GM12878 (cell line): ENCODE measurements at places on chromosomes 2 and 18. TPM values are rescaled to one million over a fixed set of nuclear protein-coding genes. Genes with fewer than 3 reads are reported as not detected.

GRCh38 chr2:220568296-220568695 lies 940.9 kb downstream of the SLC4A3 start:
- H3K27ac ChIP-seq: no peak overlapping the region
- H3K36me3 ChIP-seq: no peaks in the 10 kb centered on the region
- no peaks in the 10 kb centered on the region for H3K27me3 ChIP-seq
- H3K4me3 ChIP-seq: no peak overlapping the region
- H3K4me1 ChIP-seq: no peaks in the 10 kb centered on the region

- H3K27ac ChIP-seq: no peak overlapping the region
- H3K36me3 ChIP-seq: no peaks in the 10 kb centered on the region
- DNase-seq: no peak
- no peaks in the 10 kb centered on the region for H3K4me1 ChIP-seq
- no peak overlapping the region for H3K4me3 ChIP-seq
Observed at GRCh38 chr2:128805237-128805636, 486.6 kb upstream of the HS6ST1 start.

DNA sequence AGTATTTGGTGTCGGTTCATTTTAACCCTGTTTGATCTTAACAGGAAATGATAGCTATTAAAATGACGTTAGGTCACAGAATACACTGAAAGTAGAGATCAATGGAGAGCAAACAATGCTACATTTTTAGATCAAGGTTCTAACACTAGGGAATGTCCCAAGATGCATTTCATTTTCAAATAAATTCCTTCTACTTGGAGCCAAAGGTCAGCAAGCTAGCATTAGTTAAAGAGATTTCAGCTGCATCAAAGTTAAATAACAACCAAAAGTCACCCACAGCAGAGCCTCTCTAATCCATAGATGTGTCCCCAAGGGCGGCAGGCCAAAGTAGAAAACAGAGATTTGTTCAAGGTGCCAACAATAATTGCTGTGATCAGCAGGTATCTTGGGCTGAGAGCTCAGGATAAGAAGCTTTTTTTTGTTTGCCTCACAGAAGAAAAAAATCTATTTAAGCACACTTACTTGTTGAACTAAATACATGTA lies 1233.6 kb upstream of the TMEFF2 start:
- H3K36me3 ChIP-seq: no peaks in the 10 kb centered on the region
- no peak overlapping the region for H3K27ac ChIP-seq
- DNase-seq: no peak
- no peaks in the 10 kb centered on the region for H3K27me3 ChIP-seq
- H3K4me3 ChIP-seq: no peak overlapping the region
- H3K4me1 ChIP-seq: no peaks in the 10 kb centered on the region

DNA sequence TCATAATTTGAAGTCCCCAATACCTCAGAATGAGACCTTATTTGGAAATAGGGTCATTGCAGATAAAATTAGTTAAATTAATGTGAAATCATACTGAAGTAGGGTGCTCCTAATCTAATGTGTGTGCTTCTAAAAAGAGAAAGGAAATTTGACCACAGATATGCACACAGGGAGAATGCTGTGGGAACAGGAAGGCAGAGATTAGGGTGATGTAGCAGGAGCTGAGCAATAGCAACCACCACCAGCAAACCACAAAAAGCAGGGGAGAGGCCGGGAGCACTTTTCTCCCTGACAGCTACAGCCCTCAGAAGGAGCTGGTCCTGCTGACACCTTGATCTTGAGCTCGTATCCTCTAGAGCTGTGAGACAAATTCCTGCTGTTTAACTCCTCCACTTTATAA lies 24.6 kb upstream of the SCG2 start:
- H3K27me3 ChIP-seq: no peaks in the 10 kb centered on the region
- no peak overlapping the region for H3K27ac ChIP-seq
- H3K36me3 ChIP-seq: no peaks in the 10 kb centered on the region
- no peak for DNase-seq
- no peaks in the 10 kb centered on the region for H3K4me1 ChIP-seq

DNA sequence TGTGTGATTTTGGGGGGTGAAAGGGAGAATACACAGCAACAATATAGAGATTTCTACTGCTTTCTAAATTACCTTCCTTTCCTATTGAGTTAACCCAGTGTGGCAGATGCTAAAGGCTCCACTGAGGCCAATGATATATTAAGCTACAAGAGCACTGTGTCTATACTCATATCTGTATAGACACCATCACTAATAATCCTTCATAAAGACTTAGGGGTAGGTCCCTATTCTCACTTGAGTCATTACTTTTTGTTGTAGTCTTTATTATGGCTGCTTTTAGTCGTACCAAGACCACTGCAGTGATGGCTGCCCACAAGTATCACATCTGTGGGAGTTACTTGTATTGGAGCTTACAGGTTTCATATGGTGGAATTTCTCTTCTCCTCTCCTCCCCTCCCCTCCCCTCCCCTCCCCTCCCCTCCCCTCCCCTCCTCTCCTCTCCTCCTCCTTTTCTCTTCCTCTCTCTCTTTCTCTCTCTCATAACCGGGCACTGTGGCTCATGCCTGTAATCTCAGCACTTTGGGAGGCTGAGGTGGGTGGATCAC lies 637.6 kb downstream of the ADCYAP1 start:
- no peaks in the 10 kb centered on the region for H3K27me3 ChIP-seq
- H3K4me1 ChIP-seq: no peaks in the 10 kb centered on the region
- H3K4me3 ChIP-seq: no peak overlapping the region
- no peak overlapping the region for H3K27ac ChIP-seq
- no peak for DNase-seq

DNA sequence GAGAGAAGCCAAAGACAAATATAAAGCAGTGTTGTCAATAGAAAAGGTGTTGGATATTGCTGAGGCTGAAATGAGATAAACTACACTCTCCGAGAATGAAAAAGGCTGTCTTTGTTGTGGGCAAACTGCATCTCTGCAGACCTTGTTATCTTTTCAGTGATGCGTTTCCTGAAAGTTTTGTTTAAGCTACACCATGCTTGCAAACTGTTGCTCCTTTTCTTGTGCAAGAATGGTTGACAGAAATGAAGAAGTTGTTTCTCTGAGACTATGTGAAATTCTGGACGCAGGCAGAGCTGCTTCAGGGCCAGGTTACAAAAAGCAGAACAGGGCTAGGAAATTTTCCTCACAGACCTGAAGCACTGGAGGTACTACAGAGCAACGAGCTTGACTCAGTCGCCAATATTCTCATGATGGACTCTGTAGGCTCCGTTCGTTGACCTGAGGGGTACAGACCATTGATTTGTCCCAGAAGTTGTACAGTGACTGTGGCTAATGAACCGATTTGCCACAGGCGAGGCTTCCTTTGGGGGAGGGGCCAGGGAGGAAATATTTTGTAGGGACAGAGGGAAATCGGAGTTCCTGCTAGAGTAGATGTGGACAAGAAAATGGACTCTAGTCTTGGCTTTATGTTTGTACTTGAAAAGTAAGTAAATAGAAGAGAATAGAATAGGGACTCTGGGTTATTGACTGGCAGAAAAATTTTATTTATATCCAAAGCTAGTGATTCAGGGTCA lies 3.5 kb upstream of the ATL2 start:
- no peak overlapping the region for H3K27ac ChIP-seq
- H3K4me3 ChIP-seq: no peak overlapping the region
- no peaks in the 10 kb centered on the region for H3K4me1 ChIP-seq
- no peak for DNase-seq

DNA sequence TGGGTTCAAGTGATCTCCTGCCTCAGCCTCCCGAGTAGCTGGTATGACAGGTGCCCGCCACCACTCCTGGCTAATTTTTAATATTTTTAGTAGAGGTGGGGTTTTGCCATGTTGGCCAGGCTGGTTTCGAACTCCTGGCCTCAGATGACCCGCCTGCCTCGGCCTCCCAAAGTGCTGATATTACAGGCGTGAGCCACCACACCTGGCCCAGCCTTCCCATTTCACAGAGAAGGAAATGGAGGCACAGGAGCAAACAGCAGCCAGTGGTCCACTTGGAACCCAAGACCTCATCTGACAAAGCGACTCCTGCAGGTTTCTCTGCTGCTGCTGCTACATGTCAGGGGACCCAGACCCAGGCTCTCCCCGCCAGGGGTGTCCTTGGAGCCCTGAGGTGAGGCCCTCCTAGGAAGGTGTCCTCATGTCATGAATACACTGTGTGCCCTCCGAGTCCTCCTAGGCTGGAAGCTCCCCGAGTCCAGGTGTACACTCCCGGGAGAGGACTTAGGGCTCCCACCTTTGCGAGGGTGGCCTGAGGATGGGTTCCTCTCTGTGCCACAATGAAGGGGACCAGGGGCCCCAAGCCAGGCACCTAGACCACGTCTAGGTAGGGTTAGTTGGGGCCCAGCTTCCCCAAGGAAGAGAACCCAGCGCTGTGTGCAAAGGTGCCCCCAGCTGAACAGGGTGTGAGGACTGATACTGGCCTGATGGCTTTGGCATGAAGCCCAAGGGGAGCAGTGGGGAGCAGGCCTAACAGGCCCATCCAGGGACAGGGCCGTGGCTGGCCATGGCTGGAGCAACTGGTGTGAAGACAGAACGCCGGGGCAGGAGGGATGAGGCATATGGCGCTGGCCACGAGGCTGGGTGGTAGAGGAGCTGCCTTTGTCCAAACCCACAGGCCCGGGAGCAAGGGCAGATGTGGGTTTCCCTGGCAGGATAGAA lies 56.1 kb downstream of the HS6ST1 start:
- no peaks in the 10 kb centered on the region for H3K27me3 ChIP-seq
- no peaks in the 10 kb centered on the region for H3K36me3 ChIP-seq
- no peak overlapping the region for H3K4me3 ChIP-seq
- no peaks in the 10 kb centered on the region for H3K4me1 ChIP-seq
- no peak for DNase-seq
- H3K27ac ChIP-seq: no peak overlapping the region

DNA sequence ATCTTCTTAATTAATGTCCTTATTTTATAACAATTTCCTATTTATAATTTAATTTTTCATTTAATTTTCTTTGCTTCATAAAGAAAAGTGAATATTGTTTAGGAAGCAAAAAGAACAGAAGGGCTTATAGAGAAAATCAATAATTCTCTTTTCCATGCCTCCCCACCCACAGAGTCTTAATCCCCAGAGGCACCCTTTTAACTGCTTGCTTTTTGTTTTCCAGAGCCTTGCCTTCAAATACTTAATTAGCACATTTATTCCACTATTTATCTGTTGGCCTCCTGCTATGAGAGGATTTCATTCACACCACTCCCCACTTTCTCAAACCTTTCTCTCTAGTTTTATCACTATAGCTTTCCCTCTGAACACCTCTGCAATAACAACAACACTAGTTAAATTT lies 373.6 kb downstream of the MBD2 start:
- no peaks in the 10 kb centered on the region for H3K36me3 ChIP-seq
- H3K4me3 ChIP-seq: no peak overlapping the region
- no peak for DNase-seq
- H3K27me3 ChIP-seq: no peaks in the 10 kb centered on the region

- no peak overlapping the region for H3K4me3 ChIP-seq
- no peaks in the 10 kb centered on the region; the same call in 1 of the 2 replicates for H3K4me1 ChIP-seq
- H3K27me3 ChIP-seq: no peaks in the 10 kb centered on the region; the same call in 1 of the 2 replicates
- DNase-seq: no peak
- H3K36me3 ChIP-seq: no peaks in the 10 kb centered on the region
Observed at GRCh38 chr2:9330612-9331270, 92.6 kb downstream of the ITGB1BP1 start.

The ANKRD53 gene
- total RNA-seq: not detected in 2 replicates

The CKAP2L gene
- 20.7 and 23.7 TPM in 2 replicates for total RNA-seq

The SIGLEC15 gene
- total RNA-seq: 0.21 TPM in 1 of 2 replicates, not detected in the other

The TMX3 gene
- 37.0 and 38.3 TPM in 2 replicates for total RNA-seq
